ENCODE measurements at places on chromosomes 11 and 22. TPM values are rescaled to one million over a fixed set of nuclear protein-coding genes. Genes with fewer than 3 reads are reported as not detected.

CSKMT gene
- total RNA-seq: 13.8 TPM

MPEG1 gene
- total RNA-seq: 71.5 TPM

OR52E8 gene
- not detected for total RNA-seq

LARGE2 gene
- not detected for total RNA-seq

RIC3 gene
- total RNA-seq: 2.3 TPM

C11orf98 gene
- 36.9 TPM for total RNA-seq

GNAZ gene
- total RNA-seq: 18.3 TPM

GRCh38 chr11:111115890-111116289, 129.6 kb upstream of the POU2AF2 start:
- DNase-seq: no peak

GRCh38 chr11:121722431-121723245, 269.9 kb upstream of the SORL1-AS1 start:
- DNase-seq: peak; percentile 92

DNA sequence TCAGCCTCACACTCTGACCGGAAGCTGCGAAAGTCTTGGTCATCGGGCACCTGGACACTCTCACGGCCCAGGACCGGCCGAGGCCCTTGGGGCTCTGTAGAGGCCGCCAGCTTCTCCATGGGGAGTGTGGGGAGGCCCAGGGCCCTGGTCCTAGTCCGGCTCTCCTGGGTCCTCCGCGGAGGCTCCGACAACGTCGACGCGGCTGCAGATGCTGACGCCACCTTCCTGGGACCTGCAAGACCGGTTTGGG, 12.9 kb downstream of the STARD10 start:
- no peak for DNase-seq

- DNase-seq: no peak
Measured at GRCh38 chr22:43884600-43885318, 7.1 kb downstream of the PNPLA5 start.

DNA sequence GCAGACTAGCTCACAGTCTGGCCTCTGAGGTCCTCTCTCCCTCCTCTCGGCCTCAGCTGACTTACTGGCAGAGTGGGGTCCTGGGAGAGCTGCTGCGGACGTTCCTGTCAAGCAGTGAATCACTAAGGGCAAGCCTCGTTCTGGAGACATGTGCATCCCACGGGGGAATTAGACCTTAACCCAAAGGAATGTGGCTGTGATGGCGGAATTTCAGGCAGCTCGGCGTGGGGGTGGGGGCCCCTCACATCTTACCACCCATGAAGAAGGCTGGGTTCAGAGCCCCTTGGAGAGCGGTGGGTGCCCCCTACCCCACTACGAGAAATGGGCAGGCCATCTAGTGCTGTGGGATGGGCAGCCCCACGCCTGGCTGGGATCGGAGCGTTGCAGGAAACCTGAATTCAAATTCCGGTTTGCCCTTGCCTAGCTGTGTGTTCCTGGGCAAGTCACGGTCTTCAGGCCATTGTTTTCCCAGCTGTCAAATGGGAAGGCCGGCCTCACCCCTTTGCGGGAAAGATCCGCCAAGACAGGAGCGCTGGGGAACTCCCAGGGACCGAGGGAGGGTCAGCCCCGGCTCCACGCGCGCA, 554 bp downstream of the LRRC32 start:
- no peak for DNase-seq

GRCh38 chr11:24142062-24142461, 354.8 kb upstream of the LUZP2 start:
- DNase-seq: no peak

DNA sequence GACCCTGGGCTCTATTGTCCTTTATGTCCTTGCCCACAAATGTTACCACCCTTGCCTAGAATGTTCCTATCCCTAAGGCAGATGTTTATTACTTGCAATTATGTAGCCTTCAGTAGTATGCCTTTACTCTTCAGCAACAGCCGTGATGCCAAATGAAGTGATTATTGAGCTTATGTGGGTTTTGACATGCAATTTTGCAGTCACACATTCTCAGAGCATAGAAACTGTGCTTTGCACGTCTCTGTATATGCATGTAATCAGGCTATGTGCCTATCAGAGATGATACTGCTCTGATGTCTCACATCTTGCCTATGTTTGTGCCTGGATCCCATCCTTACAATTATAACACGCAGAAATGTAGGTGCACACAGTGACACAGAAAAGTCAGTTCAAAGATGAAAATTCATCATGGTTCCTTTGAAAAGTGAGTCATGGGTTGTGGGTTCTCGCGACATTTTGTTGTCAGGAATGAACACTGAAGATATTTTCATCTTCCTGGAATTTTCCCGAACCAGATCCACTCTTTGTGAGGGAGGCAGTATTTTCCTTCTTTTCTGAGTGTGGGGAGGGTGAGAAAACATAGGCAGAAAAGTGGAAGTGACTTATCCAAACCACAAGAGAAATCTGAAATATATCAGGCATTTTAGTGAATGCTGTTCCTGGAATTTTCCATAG, 81.1 kb downstream of the BMAL1 start:
- no peak for DNase-seq

DNA sequence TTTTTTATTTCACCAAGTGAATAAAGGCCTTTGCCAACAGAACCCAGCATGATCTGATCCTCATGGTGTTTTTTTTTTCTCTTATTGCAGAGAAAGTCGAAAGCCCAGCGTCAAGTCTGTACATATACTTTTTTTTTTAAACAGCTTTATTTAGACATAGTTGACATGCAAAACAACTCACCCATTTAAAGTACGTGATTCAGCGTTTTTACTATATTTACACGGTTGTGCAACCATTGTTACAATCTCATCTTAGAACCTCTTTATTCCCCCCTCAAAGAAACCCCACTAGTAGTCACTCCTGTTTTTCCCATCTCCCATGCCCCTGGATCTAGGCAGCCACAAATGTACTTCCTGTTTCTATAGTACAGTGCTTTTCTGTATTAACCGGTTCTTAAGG, 20.6 kb upstream of the AP1B1 start:
- DNase-seq: no peak

DNA sequence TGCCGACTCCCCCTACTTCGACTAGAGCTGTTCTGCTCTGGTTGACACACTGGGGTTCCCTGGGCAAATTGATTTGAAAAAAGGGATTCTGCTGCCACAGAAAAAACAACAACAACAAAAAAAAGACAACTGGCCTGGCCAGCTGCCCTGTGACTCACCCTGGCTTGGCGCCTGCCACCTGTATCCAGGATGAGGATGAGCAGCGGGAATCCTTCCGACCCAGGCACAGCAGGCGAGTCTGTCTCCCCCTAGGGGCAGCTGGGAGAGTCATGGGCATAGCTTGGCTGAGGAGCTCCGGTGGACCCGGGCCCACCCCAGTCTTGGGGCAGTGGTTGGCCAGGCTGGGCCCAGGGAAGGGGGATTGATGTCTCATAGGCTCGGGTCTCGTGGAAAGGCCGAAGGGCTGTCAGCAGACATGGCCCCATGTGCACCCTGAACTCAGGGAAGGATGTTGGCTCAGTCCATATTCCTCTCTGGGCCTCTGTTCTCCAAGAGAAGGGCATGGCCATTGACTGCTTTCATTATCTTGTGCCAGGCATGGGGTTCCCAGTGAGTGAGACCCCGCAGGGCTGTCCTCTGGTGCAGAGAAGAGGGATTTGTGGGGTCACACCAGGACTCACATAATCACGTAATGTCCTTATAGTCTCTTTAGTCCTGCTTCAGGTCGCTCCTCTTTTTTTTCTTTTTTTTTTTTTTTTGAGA, 10.4 kb upstream of the SUN2 start:
- DNase-seq: no peak

DNA sequence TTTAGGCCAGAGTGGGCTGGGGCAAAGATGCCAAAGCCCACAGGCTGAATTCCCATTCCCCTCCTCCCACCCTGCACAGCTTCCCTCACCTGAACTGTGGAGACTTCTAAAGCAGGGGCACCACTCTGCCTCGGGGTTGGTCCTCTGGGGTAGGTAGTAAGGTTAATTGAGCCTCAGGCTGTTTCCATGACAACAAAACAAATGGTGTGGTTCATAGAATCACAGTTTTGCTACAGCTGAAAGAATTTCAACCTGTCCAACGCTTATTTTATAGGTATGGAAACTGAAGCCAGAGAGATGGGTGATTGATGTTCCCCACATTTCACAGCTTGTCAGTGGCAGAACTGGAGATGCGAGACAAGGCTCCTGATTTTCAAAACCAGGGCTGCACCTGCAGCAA, 109.5 kb downstream of the SNX19 start:
- DNase-seq: no peak

GRCh38 chr22:37211075-37211865, 1.0 kb downstream of the SSTR3 start:
- DNase-seq: peak; percentile 49

Measured in mesenteric fat pad (tissue), 1 donor.